Smooth muscle cell of the coronary artery (primary cell): ENCODE measurements at places on chromosomes 5 and 9. TPM values are rescaled to one million over a fixed set of nuclear protein-coding genes. Genes with fewer than 3 reads are reported as not detected.

The PTGES gene
- 2.6 and 30.0 TPM in 2 replicates for total RNA-seq

The MED22 gene
- 13.8 and 63.1 TPM in 2 replicates for total RNA-seq

The LCN6 gene
- not detected in 2 replicates for total RNA-seq

The SH3RF2 gene
- total RNA-seq: 0.59 and 1.7 TPM in 2 replicates

The ERAP2 gene
- total RNA-seq: 21.2 and 30.7 TPM in 2 replicates

The SNX18 gene
- total RNA-seq: 41.6 and 112 TPM in 2 replicates

The AMBP gene
- 0.08 and 0.12 TPM in 2 replicates for total RNA-seq
